NCI-H1436 treated with DMSO at 0.1 percent for 48 hours (cell line): ENCODE measurements at places on chromosomes 6 and 20.

GRCh38 chr6:155106456-155107115 lies 111.5 kb downstream of the TIAM2 start:
- no peak for DNase-seq

DNA sequence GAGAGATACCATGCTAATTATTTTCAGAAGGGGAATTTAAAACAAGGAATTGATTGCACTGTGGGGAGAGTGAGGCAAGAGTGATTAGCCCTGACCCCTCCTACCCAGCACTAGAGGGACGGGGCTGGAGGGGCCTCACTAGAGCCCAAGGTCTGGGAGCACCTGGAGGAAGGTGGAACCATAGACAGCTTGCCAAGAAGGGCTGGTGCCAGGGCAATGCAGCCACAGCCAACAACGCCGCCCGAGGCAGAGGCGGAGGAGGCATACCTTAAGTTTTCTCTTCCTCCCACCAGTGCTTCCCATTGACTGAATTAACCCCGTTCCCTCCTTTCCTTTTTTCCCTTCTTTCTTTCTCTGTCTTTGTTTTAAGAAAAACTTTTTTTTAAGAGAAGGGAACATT lies 40.0 kb downstream of the IYD start:
- DNase-seq, result no peak

GRCh38 chr6:117521791-117522502 lies 39.5 kb downstream of the DCBLD1 start:
- no peak for DNase-seq

GRCh38 chr6:106360989-106361430 lies 493 bp downstream of the CRYBG1 start:
- DNase-seq, result no peak

GRCh38 chr6:36198986-36199385 lies 2.4 kb downstream of the BRPF3 start:
- no peak for DNase-seq

GRCh38 chr6:105781915-105782314 lies 304.2 kb upstream of the PRDM1 start:
- DNase-seq, result no peak

- no peak for DNase-seq
These were observed 146.5 kb upstream of the DTNBP1 start for GRCh38 chr6:15809367-15809766.

DNA sequence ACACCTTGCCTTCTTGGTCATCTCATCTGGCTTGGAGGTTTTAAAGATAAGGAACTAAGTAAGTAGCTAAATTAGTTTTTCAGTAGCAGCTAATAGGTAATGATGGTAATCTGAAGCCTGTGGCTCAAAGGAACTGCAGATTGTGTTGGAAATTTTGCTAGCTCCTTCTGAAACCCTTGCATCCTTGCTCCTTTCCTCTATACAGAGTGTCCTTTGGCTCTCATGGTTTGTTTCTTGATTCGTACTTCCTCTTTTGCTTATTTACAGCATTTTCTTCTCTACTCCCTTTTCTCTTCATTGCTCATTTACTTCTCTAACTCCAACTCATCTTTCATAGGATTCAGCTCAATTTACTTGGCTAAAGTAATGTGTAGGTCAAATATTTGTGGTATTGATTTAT lies 19.0 kb downstream of the LRRC1 start:
- no peak for DNase-seq

- DNase-seq, result no peak
These were observed 57.4 kb downstream of the EZR start for GRCh38 chr6:158761746-158762145.

GRCh38 chr20:31838646-31839292 lies 6.6 kb downstream of the FOXS1 start:
- DNase-seq, result no peak

DNA sequence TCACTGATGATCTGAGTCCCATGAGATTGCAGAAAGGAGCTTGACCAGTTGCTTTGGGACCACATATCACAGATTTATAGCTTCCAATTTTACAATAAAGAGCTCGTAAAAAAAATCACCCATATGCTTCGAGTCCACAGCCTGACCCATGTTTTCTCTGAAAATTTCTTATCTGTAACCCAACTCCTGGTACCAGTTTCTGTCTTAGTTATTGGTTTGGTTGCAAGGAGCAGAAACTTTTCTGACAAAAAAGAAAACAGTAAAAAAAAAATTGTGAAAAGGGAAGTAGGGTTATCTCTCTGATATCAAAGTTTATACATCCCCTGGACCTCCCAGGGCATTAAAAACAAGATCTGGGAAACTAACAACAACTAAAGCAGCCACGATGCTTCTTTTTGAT lies 30.8 kb upstream of the BPIFA2 start:
- no peak for DNase-seq
